ENCODE measurements at places on chromosomes 3 and 15. TPM values are rescaled to one million over a fixed set of nuclear protein-coding genes. Genes with fewer than 3 reads are reported as not detected.

Gene SLC7A14
- not detected for total RNA-seq

- DNase-seq: no peak
Measured at GRCh38 chr15:51090753-51091152, 4.0 kb downstream of the TNFAIP8L3 start.

Gene TMEM39A
- total RNA-seq: 56.5 TPM

- peak; percentile 53 for DNase-seq
Measured at GRCh38 chr3:56835650-56836227, 34.0 kb upstream of the ARHGEF3 start.

Gene TNNC1
- 4.9 TPM for total RNA-seq

DNA sequence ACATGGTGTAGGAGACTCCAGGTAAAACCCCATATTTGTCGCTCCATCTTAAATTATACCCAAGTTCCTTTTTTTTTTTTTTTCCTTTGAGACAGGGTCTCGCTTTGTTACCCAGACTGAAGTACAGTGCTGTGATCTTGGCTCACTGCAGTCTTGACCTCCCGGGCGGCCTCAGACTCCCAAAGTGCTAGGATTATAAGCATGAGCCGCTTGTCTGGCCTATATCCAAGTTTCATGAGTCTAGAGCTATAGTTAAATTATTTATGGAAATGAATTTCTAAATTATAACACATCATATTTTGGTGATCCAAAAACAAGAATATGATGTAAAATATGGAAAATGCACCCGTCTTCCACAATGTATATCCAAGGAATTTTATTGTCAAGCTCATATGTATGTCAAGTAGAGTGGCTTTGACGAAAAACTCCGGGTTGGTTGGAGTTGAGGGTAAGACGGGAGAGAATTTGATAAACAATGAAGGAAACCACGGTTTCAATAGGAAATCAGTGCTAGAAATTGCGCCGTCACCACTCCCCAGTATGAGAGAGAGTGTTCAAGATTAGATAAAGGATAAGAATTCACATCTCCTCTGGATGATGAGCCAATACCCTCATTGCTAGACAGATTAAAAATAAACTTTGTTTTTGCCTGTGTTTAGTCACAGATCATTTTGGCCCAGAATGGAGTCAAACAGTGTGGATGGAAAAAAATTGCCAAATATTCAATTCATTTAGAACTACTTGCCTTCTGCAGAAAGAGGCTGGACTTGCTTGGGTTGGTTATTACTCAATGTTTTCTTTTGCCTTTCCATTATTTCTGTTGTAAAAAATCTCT is 209.2 kb upstream of the NR2F2 start:
- DNase-seq: no peak

Gene C3orf22
- not detected for total RNA-seq

DNA sequence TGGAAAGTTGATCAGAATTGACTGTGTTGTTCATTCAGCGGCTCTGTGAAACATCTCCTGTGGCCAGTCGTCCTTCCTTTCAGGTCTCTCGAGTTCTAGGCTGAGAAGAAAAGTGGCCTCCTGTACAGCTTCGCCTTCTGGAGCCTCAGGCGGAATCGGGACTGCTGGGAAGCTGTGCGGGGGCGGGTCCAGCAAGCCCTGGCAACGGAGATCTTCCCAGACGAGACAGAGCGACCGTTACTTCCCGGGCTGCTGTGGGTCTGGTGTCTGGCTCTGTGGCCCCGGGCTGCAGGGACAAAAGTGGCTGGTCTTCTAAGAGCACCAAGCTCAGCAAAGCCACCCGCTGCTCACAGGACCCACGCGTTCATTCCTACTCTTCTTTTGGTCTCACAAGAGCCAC is 88.6 kb upstream of the CACNA2D3 start:
- no peak for DNase-seq

DNA sequence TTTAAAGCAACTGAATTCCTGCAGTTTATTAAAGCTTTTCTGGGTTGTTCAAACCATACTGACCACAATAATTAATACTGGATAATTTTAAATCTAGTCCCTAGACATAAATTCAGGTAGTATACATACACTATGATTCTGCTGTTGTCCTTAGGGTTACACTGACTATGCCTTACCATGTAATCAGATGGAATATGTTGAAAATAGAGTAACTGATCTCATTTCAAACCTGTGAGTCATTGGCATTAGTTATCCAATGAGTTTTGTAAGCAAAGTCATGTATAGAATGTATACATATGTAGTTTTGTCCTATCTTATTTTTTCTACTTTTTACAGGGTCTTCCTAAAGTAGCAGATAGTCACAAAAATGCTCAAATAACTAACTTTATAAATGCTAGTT is 517.1 kb upstream of the CCDC54 start:
- DNase-seq: peak; percentile 74

GRCh38 chr3:54668236-54668635 is 259.6 kb downstream of the LRTM1 start:
- no peak for DNase-seq

GRCh38 chr3:29065211-29065785 is 215.6 kb upstream of the RBMS3 start:
- peak; percentile 98 for DNase-seq

Gene SPTSSB
- total RNA-seq: 78.0 TPM

GRCh38 chr3:188796122-188796631 is 375.6 kb upstream of the TPRG1 start:
- DNase-seq: peak; percentile 44

Gene DNAH1
- 2.2 TPM for total RNA-seq

DNA sequence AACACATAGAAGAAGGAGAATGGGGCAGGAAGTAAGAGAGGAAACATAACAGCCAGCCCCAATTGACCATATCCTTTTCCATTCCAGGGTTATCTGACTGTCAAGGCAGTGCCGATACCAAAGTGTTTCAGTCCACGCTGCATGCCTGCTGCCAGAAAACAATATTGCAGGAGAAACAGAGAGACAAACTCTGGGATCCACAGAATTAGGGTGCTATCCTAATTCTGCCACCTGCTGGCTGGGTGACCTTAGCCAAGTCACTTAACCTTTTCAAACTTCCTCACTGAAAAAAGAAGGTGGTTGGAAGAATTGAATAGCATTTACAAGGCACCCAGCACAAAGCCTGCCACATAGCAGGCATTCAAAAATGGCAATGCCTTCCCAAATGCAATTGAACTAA is 32.0 kb downstream of the GLB1 start:
- DNase-seq: peak; percentile 12

DNA sequence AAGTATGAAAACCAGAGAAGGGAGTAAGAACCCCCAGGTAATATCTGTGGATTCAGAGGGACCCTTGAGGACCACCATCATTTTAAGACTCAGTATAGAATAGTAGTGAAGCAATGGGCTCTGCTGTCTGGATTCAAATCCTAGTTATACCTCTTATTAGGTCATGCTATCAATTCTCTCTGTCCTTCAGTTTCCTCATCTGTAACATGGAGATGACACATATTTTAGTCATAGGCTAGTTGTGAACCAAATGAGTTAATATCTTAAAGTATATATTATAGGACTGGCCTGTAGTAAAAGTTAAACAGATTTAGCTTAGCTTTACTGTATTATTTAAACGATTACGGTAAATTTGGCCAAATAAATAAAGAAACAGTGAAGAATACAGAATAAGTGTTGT is 177.3 kb upstream of the GOLIM4 start:
- peak; percentile 11 for DNase-seq

- DNase-seq: no peak
Measured at GRCh38 chr3:63458405-63458804, 180.3 kb downstream of the SYNPR start.

DNA sequence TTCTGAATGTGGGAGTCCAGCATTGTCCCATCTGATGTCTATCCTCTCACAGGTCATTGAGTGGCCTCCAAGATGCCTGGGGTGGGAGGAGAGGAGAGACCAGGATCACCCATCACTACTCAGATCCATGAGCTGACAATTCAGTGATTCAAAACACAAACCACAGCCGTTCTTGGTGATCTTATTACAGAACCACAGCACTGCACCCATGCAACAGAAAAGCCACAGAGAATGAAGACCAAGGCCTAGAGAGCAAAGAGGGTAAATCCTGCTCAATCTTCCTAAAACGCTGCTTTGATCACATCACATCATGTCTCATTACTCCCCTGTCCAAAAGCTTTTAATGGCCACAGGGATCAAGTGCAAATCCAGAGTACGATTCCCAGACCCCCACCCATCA is 23.5 kb downstream of the ANP32A start:
- no peak for DNase-seq

GRCh38 chr3:121748680-121749275 is 763 bp downstream of the GOLGB1 start:
- DNase-seq: peak; percentile 61

DNA sequence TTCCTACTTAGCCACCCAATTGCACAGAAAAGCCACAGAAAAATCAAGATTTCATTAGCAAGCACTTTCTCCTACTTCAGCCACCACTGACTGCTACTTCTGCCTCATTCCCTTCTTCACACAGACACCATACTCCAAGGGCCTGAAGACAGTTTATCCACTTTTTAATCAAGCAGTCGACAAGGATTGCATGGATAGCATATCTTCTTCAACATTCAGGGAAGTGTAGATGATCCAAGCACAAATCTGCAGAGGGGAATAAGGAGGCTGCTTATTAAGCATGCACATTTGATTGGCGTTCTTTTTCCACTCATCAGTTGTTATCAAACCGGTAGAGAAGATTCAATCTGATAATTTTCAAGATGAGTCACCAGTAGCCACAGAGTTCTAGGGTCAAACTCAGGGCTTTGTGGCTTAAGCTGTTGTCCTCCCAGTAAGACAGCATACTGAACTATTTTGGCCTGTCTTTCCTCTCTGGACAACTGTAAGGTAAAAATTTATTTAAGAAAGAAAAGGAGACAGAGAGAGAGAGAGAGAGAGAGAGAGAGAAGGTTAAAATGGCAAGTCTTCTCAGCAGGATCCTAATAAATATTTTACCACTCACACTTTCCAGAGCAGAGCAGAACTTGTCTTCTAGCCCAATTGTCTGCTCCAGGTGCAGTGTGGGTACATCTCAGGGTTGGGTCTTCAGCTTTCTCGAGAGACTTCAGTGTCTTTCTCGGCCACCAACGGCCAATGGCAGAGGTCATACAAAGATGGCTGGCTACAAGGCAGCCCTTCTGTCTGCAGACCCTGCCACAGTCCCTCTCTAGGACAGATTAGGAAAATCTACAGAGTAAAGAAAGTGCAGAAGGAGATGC is 80.6 kb upstream of the BHLHE40 start:
- peak; percentile 55 for DNase-seq

- no peak for DNase-seq
Measured at GRCh38 chr15:70290708-70291107, 193.0 kb upstream of the TLE3 start.

DNA sequence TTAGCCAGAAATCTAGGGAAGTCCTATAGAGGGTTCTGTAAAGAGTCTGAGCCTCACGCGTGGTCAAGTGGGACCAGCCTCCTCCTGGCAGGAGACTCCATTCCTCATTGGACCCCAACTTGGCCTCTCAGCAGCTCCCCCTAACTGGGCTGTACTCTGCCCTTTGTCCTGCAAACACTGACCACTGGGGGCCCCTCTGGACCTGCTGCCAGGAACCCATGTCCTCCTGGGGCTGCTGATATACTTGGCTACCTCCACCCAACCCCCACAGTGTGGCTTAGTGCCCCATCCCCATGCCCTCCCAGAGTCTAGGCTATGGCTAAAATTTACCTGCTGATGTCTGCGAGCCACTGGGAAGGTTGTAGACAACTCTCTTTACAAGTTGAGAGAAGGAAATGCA is 62.7 kb downstream of the UBP1 start:
- DNase-seq: no peak

Gene TM4SF4
- total RNA-seq: 0.23 TPM

Gene CELSR3
- 1.1 TPM for total RNA-seq

- peak; percentile 12 for DNase-seq
Measured at GRCh38 chr3:99410789-99411311, 227.5 kb upstream of the COL8A1 start.

Gene PROS1
- 5.8 TPM for total RNA-seq

Gene PAQR5
- 16.5 TPM for total RNA-seq

Gene NANOGP8
- not detected for total RNA-seq

Gene XCR1
- total RNA-seq: not detected

All from PC-3 (cell line).